ENCODE measurements at places on chromosomes 4 and X. TPM values are rescaled to one million over a fixed set of nuclear protein-coding genes. Genes with fewer than 3 reads are reported as not detected.

DNA sequence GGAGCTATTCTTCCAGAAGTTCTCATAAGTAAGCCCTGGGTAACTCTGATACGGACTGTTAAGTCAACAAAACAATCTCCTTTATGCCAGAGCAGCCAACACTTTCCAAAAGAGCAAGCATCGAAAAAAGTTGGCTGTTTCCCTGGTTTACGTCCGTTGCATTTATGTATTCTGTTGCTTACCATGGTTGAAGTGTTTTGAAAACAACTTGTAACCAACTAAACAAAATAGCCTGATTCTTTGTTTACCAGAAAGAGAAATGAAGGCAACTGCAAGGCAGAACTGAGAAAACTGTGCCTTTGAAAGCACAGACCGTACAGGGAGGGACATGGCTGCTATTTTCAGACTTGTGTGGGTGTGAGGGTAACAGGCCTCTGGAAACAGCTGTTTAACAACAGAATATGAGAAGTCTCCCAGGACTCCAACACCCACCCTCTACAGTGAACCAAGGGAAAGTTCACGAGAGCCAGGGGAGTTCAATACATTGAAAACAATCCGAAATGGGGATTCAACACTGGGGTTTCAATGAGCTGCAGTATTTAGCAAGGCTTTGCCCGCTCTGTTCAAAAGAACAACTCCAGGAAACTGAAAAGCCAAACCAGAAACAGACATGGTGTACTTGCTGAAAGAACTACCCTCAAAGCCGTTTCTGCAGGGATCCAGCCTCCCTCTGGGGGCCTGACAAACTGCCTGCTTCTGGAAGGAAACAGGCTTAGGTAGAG lies 95.8 kb upstream of the EGFL6 start:
- no peak overlapping the region for H3K27ac ChIP-seq
- no peaks in the 10 kb centered on the region for H3K36me3 ChIP-seq
- H3K4me3 ChIP-seq = no peak overlapping the region
- H3K27me3 ChIP-seq = no peaks in the 10 kb centered on the region
- no peaks in the 10 kb centered on the region for H3K4me1 ChIP-seq

DNA sequence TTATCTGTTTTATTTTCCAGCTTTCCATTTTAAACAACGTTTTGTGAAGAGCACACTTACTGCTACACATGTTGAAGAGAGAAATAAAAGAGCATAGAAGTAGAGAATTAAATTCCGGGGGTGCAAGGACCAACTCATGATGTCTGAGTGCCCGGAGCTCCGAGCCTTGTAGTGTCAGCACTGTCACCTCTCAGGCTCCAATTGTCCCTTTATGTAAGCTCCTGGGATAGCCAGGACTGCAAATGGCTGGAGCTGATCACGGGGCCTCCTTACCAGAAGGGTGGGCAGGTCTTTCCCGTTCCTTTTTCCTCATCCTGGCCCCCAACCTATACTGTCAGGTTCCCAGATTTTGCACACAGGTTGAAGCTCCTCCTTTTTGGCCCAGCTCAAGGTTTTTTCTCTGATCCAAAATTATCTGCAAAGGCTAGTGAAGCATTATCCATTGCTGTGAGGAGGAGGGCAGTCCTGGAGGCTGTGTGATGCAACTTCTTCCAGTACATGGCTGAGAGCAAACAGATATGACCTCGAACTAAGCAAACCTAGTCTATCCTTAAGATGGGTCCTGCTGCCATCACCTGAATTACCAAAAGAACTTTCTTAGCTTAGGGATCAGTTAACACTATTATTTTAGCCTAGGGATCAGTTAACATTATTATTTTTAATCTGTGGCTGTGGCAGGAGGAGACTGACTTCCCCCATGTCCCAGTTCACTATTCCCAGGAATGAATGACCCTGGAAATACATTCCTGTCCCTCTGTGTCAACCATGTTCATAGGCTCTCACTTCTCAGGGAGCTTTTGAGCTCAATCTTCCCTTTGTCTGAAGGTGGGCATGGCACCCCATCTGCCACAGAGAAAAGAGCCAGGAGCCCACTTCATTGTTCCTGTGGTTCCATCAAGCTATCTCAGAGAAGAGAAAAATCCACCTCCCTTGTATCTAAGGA lies at the start of gene FGG:
FGG (minus strand) TSS at position 185 of the 943 bp plus-strand sequence; CDS start at position 138, 47 bp downstream.
- H3K27ac ChIP-seq = no peak within 1 kb of the TSS
- no peaks in the 10 kb centered on the region for H3K27me3 ChIP-seq
- 0 out of 2 replicates have a peak, but pooled peaks cover 2% of the 10 kb centered on the region for H3K4me1 ChIP-seq
- no peaks in the 10 kb centered on the region for H3K36me3 ChIP-seq
- no peak for DNase-seq

The TCEAL6 gene
- 0.24 TPM for total RNA-seq

DNA sequence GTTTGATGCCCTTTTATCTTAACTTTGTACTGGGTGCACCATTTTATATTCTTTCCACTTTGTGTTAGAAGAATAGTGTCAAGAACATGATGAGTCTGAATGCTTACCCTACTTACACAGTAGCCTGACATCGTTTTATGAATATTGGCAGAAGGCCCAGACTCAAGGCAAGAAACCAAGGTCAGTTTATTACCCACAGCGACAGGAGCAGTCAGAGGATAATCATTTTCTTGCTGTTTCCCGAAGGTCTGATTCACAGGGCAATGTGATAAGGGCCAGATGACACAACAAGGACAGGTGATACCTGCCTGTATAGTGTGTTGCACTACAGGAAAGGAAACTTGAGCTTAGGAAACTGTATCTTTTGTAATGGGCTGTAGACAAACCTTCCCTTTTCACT lies 417.4 kb downstream of the SPOCK3 start:
- H3K4me3 ChIP-seq = no peak overlapping the region
- H3K4me1 ChIP-seq = no peaks in the 10 kb centered on the region
- no peak for DNase-seq
- H3K27me3 ChIP-seq = no peaks in the 10 kb centered on the region

The ZC4H2 gene
- total RNA-seq = 20.5 TPM

The PGRMC1 gene
- total RNA-seq = 380 TPM

DNA sequence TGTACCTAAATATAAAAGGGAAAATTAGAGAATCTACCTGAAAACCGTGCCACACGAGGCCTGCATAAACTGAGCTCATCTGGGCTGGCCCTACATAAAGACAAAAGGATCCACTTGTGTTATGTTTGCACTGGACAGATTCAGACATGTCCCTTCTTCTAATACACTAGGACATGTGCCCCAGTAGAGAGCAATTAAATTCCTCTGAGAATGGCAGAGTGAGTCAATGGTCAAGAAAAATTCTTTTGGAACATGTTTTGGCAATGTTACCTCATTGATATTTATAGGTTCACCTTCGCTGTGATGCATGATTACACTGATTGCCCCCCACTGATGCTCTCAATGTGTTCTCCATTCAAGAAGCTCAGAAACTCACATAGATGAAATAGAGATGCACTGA lies 95.2 kb downstream of the MANBA start:
- no peak overlapping the region for H3K27ac ChIP-seq
- no peak for DNase-seq

DNA sequence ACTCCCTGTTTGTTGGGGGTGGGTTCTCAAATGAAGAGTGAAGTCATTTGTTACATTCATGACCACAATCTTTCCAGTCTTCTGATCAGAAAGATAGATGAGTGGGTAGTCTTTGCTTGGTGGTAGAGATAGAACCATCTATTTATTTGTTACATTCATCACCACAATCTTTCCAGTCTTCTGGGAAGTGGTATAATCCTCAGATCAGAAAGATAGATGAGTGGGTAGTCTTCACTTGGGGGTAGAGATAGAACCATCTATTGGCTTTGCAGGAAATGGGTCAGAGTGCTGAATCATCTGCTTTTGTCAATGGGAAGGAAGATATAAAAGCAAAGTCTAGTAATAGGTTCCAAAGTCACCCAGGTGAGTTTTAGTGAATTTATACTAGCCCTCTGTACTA lies 64.2 kb upstream of the EPGN start:
- H3K27ac ChIP-seq = no peak overlapping the region
- no peaks in the 10 kb centered on the region for H3K4me1 ChIP-seq
- DNase-seq = no peak
- no peaks in the 10 kb centered on the region for H3K27me3 ChIP-seq

The MTTP gene
- total RNA-seq = 0.14 TPM
